ENCODE measurements at places on chromosomes 13 and 19. TPM values are rescaled to one million over a fixed set of nuclear protein-coding genes. Genes with fewer than 3 reads are reported as not detected.
A peak's percentile ranks its signal among the peaks of the same experiment; 100 is the strongest.

Gene LIM2
- 2.1 TPM for total RNA-seq

Gene SUPT20H
- 66.6 TPM for total RNA-seq

Gene GRIK5
- 0.21 TPM for total RNA-seq

Gene S1PR5
- 16.3 TPM for total RNA-seq

Gene INAFM1
- total RNA-seq = 16.1 TPM

Gene ERICH6B
- total RNA-seq = not detected

Gene LSM14A
- 119 TPM for total RNA-seq

Gene TPT1
- total RNA-seq = 3,365 TPM

DNA sequence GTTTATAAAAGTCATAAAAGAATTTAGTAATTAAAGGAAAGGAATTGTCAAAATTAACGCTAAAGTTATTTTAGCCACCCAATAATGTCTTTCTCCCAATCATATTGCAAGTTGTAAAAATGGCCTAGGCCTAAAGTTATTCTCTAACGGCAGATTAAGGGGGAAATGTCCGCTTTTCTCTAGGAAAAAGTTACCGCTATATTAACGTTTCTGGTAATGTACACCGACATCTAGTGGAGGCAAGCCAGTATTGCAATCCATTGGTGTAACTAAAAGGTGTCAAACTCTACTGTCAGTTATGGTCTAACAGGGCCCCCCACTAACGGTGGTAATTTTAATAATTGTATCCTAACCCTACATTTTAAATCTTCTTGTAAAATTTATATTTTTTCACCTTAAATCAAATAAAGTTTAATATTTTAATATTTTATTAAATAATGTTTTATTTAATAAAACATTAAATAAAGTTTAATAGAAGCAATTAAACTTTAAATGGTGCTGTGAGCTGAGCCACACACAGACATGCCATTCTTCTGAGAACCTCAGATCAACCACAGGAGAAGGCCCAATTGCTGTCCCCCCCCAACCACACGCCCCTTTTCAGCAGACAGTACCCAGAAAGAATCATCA lies 35.9 kb upstream of the ZSCAN5A start:
- DNase-seq = no peak
- no peak overlapping the region for H3K27ac ChIP-seq
- H3K36me3 ChIP-seq = no peaks in the 10 kb centered on the region
- H3K4me3 ChIP-seq = no peak overlapping the region
- peaks cover 3% of the 10 kb centered on the region for H3K27me3 ChIP-seq

DNA sequence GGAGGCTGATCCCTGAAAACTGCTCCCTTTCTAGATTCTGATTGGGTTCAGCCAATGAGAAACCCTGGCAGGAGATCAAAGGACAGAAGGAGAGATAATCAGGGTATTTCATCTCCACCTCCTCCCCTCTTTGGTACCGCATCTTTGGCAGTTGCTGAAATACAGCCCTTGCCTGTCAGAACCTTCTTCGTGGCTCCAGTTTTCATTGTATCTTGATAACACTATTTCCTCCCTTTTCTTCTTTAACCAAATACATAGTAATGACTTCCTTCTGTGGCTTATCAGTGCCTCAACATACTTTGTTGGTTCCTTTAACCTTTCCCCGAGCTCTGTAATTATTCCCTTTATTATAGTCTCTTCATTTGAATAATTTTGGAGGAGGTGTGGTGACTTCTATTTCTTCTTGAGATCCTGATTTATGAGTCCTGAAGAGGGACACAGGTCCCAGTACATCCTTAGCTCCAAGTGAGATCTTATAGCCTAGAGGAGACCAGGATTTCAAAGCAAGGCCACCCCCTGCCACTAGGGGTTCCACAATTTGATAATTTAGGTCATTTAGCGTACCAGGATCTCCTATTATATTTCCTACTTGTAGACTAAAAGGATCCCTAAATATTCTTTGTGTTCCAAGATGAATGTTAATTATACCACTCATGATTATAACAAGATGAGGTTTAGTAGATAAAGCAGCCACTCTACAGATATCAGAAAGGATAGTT lies 98.0 kb downstream of the EDNRB start:
- H3K4me3 ChIP-seq = no peak overlapping the region
- DNase-seq = no peak
- H3K36me3 ChIP-seq = no peaks in the 10 kb centered on the region
- no peaks in the 10 kb centered on the region for H3K4me1 ChIP-seq
- no peak overlapping the region for H3K27ac ChIP-seq
- H3K27me3 ChIP-seq = peaks cover 36% of the 10 kb centered on the region

DNA sequence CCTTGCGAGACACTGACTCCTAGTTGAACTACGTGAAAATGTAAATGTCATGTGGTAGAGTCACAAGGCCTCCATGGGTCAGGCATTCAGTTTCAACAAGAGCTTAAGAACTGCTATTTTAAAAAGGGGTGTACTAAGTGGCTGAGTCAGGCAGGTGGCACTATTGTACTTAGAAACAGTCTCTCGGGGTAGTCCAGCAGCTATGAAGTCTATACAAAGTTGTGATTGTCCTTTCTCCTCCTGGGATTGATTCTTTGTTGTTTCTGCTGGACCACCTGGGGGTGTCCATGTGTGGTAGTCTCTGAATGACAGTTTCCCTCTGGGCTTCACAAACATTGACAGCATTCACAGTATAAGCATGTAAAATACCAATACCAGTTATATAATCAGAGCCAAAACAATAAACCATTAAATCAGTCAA lies 33.0 kb downstream of the UGGT2 start:
- no peaks in the 10 kb centered on the region for H3K4me1 ChIP-seq
- no peaks in the 10 kb centered on the region for H3K27me3 ChIP-seq
- no peak overlapping the region for H3K4me3 ChIP-seq
- H3K36me3 ChIP-seq = no peaks in the 10 kb centered on the region

DNA sequence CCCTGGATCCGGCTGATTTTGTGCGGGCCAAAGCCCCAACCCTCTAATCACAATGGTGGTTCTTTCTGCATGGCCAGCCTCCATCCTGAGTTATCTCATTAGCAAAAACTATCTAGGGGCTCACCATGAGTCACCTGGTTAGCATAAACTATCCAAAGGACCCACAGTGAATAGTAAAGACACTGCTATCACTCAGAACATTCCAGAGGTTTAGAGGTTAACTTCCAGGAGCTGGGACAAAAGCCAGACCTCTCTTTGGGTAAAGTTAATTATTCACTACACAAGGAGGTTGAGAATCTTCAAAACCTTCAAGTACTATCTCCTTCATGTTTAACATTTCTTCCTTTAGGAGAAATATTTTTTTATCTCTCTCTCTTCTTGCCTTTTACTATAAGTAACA lies 18.8 kb upstream of the PPP5C start:
- no peak overlapping the region for H3K4me3 ChIP-seq
- H3K27me3 ChIP-seq = peaks cover 17% of the 10 kb centered on the region
- DNase-seq = no peak
- H3K27ac ChIP-seq = no peak overlapping the region
- peaks cover 6% of the 10 kb centered on the region for H3K4me1 ChIP-seq
- peaks cover 8% of the 10 kb centered on the region for H3K36me3 ChIP-seq

- H3K27ac ChIP-seq = peak overlapping the region; percentile 86
- no peak for DNase-seq
- peaks cover 29% of the 10 kb centered on the region for H3K4me1 ChIP-seq
- peak overlapping the region; percentile 93 for H3K4me3 ChIP-seq
- no peaks in the 10 kb centered on the region for H3K27me3 ChIP-seq
Measured at GRCh38 chr19:6423499-6424194, 964 bp downstream of the KHSRP start.

- no peaks in the 10 kb centered on the region for H3K4me1 ChIP-seq
- H3K36me3 ChIP-seq = no peaks in the 10 kb centered on the region
Measured at GRCh38 chr13:45932676-45933075, 81.1 kb upstream of the SIAH3 start.

- DNase-seq = no peak
- no peaks in the 10 kb centered on the region for H3K36me3 ChIP-seq
- H3K27ac ChIP-seq = peak overlapping the region; percentile 91
- H3K4me1 ChIP-seq = peaks cover 54% of the 10 kb centered on the region
Measured at GRCh38 chr13:42996584-42996983, 4.5 kb upstream of the EPSTI1 start.

- no peaks in the 10 kb centered on the region for H3K27me3 ChIP-seq
- no peaks in the 10 kb centered on the region for H3K36me3 ChIP-seq
- H3K27ac ChIP-seq = no peak overlapping the region
- H3K4me1 ChIP-seq = peaks cover 37% of the 10 kb centered on the region
Measured at GRCh38 chr19:38549061-38549460, 68.7 kb downstream of the MAP4K1 start.

GRCh38 chr19:43777163-43777695 lies 3.5 kb downstream of the KCNN4 start:
- DNase-seq = no peak
- H3K27me3 ChIP-seq = peaks cover 23% of the 10 kb centered on the region
- peaks cover 43% of the 10 kb centered on the region for H3K4me1 ChIP-seq
- H3K27ac ChIP-seq = peak overlapping the region; percentile 80

GRCh38 chr19:54600212-54600611 lies 6.8 kb downstream of the LILRA1 start:
- peaks cover 15% of the 10 kb centered on the region for H3K4me1 ChIP-seq
- H3K36me3 ChIP-seq = peaks cover 4% of the 10 kb centered on the region
- no peak overlapping the region for H3K4me3 ChIP-seq
- H3K27ac ChIP-seq = peak overlapping the region; percentile 39
- peaks cover 23% of the 10 kb centered on the region for H3K27me3 ChIP-seq

GRCh38 chr13:23960566-23961156 lies 63.4 kb upstream of the C1QTNF9B start:
- H3K4me1 ChIP-seq = peaks cover 18% of the 10 kb centered on the region
- peaks cover 9% of the 10 kb centered on the region for H3K27me3 ChIP-seq
- H3K36me3 ChIP-seq = no peaks in the 10 kb centered on the region
- no peak for DNase-seq

GRCh38 chr19:33849551-33850147 lies 53.0 kb downstream of the KCTD15 start:
- no peaks in the 10 kb centered on the region for H3K4me1 ChIP-seq
- H3K27ac ChIP-seq = no peak overlapping the region
- H3K4me3 ChIP-seq = no peak overlapping the region

DNA sequence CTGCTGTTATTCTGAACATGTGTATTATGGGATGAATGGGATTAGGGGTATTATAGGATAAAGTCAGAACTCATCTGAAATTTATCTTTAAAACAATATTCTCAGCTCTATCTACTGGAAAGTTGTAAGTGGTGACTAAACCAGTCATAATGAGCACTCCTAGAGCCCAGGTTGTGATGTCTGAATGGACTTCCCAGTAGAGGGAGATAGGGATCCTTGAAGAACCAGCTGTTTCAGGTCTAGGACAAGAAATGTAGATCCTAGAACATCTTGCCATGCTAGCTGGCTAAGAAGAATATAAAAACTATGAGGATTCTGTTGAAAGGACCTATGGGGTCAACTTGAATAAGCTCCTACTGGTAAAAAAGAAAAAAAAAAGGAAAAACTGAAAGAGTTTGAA lies 310.8 kb downstream of the SLC7A1 start:
- H3K4me3 ChIP-seq = no peak overlapping the region
- DNase-seq = no peak
- H3K4me1 ChIP-seq = no peaks in the 10 kb centered on the region
- no peak overlapping the region for H3K27ac ChIP-seq
- peaks cover 13% of the 10 kb centered on the region for H3K27me3 ChIP-seq
- no peaks in the 10 kb centered on the region for H3K36me3 ChIP-seq

- H3K27ac ChIP-seq = no peak overlapping the region
- H3K36me3 ChIP-seq = no peaks in the 10 kb centered on the region
- no peak overlapping the region for H3K4me3 ChIP-seq
- no peak for DNase-seq
Measured at GRCh38 chr13:20156702-20157101, 4.2 kb downstream of the GJA3 start.

DNA sequence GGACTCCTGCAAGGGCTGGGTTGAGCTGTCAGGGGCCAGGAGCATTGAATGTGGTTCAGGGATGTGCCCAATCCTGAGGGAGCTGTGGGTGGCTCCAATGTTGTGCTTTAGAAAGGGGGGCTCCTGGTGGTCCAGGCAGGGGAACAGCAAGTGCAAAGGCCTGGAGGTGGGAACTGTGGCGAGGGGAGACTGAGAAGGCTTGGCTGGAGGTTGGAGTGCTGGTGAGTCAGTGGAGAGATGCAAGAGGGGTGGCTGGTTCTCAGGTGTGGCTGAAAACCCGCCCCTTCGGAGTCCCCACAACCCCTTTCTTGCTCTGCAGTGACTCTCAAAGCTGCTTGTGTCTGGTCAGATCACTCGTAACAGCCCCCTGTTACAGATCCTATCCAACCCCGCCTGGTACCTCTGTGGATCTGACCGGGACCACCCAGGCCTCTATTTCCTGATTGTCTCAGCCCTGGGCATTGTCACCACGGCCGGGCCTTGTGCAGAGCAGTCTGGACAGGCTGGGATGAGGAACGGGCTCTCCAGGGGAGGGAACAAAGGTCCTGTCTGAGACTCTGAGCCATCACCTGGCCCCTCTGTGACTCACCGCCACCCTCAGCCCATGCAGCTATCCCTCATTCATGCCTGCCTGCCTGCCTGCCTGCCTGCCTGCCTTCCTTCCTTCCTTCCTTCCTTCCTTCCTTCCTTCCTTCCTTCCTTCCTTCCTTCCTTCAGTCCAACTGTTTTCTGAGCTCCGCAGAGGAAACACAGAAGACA lies 1.4 kb upstream of the KCNN1 start:
- DNase-seq = no peak
- no peaks in the 10 kb centered on the region for H3K36me3 ChIP-seq
- no peak overlapping the region for H3K27ac ChIP-seq
- H3K27me3 ChIP-seq = peaks cover 31% of the 10 kb centered on the region
- no peak overlapping the region for H3K4me3 ChIP-seq

GRCh38 chr13:35349673-35350278 lies 126.7 kb downstream of the MAB21L1 start:
- no peak for DNase-seq
- no peaks in the 10 kb centered on the region for H3K36me3 ChIP-seq
- H3K4me3 ChIP-seq = no peak overlapping the region
- no peaks in the 10 kb centered on the region for H3K4me1 ChIP-seq
- no peak overlapping the region for H3K27ac ChIP-seq

- H3K4me3 ChIP-seq = no peak overlapping the region
- DNase-seq = no peak
- peaks cover 26% of the 10 kb centered on the region for H3K4me1 ChIP-seq
- no peak overlapping the region for H3K27ac ChIP-seq
- H3K27me3 ChIP-seq = no peaks in the 10 kb centered on the region
Measured at GRCh38 chr13:29835280-29836061, 14.9 kb downstream of the UBL3 start.

- no peaks in the 10 kb centered on the region for H3K36me3 ChIP-seq
- DNase-seq = no peak
- peaks cover 6% of the 10 kb centered on the region for H3K4me1 ChIP-seq
- no peak overlapping the region for H3K27ac ChIP-seq
- no peak overlapping the region for H3K4me3 ChIP-seq
Measured at GRCh38 chr13:109790086-109790485, 3.7 kb upstream of the IRS2 start.

DNA sequence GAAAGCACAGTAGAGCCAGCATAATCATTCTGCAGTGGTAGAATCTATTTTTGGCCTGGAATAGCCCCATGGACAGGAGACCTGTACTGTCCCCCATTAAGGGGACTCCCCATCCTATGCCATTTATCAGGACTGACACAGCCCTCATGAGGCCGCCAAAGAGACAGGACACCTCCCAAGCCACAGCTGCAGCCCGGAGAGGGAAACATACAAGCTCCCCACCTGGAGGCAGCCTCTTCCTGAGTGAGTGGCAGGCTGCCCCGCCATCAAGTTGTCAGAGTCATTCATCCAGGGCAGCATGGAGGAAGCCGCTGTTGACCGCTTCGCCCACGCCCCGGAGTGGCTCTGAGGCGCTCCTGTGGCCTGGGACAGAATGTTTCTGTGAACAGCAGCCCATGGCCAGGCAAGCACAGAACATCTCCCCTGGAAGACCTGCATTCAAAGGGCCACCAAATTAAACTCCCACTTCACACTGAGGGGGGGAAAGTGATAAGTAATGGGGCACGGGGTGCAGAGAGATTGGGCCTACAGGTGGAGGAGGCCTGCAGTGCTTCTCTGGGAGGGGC lies 111.3 kb downstream of the ZDHHC20 start:
- H3K4me1 ChIP-seq = peaks cover 17% of the 10 kb centered on the region
- DNase-seq = no peak
- H3K36me3 ChIP-seq = no peaks in the 10 kb centered on the region
- H3K27ac ChIP-seq = no peak overlapping the region
- no peak overlapping the region for H3K4me3 ChIP-seq
